ENCODE measurements at places on chromosomes 2 and 18.

DNA sequence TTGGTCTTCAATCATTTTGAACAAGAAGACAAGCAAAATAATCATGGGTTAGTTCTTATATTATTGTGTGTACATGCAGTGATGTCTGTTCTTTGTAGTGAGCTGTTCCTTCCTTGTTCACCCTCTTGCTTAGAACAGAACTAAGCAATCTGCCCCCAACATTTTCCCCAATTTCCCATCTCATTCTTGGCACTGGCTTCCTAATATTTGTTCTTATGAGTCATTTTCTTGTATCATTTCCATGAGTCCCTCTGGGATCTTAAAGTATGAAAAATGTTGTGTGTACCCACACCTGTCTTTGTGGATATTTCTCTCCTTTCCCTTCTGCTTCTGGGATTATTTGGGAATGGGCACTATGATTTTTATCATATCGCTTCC, 3.5 kb upstream of the IL1B start:
- DNase-seq, result no peak

DNA sequence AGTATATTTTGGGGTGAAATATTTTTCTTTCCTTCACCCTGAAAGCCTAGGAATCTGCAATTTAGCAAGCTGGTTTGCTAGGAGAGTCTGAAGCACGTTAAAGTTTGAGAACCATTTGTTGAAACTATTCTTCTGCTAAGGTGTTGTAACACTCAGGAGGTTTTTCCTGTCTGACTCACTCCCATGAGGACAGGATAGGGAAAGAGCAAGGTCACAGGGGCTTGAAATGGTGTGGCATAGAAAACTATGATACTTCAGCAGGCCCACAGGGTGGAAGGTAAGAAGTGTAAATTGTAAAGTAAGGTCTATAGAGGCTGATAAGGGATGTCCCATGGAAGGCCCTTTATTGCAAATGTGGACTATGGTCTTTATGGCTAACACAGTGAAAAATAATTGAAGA, 177.7 kb upstream of the ZC3H15 start:
- no peak for DNase-seq

GRCh38 chr18:78303519-78304191, 676.0 kb upstream of the SALL3 start:
- DNase-seq, result no peak

DNA sequence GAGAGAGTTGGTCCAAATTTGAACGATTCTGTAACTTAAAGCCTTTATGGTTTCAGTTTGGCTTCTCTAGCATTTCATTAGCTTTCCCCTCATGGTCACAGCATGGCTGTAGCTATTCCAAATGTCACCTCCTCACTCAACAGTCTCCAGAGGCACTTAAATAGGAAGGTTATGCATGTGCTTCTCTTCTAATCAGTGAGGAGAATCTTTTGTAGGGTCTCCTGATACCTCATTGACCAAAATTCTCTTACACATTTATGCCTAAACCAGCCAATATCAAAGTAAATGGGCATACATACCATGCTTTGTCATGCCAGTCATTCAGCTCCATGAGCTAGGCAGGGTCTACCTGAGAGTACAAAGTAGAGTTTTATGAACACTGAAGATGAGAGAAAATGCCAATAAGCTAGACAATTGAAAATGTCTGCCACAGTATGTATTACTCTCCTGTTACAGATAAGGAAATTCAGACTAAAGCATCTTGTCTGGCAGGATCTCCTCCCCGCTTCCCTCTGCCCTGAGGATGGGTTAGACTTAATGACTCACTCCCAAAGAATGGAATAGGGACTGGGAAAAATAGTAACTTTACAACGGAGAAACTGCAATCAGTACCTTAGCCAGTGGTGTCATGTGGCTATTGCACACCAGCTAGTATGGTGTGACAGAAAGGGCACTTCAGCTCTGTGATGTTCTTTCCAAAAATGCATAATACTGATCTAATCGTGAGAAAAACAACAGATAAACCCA, 15.4 kb downstream of the DSG2 start:
- no peak for DNase-seq

GRCh38 chr2:239348563-239349452, 52.0 kb downstream of the HDAC4 start:
- no peak for DNase-seq

GRCh38 chr2:238513346-238513745, 86.6 kb downstream of the ASB1 start:
- DNase-seq, result no peak

DNA sequence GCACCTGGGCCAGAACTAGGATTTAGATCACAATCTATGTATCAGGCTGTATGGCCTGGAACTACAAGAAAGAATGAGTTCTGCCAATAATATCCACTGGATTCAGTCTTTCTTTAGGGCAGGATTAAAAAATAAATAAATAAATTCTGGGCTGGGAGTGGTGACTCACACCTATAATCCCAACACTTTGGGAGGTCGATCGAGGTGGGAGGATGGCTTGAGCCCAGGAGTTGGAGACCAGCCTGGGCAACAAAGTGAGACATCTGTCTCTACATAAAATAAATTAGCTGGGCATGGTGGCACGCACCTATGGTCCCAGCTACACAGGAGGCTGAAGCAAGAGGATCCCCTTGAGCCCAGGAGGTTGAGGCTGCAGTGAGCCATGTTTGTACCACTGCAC, 8.1 kb downstream of the AMMECR1L start:
- DNase-seq, result no peak

DNA sequence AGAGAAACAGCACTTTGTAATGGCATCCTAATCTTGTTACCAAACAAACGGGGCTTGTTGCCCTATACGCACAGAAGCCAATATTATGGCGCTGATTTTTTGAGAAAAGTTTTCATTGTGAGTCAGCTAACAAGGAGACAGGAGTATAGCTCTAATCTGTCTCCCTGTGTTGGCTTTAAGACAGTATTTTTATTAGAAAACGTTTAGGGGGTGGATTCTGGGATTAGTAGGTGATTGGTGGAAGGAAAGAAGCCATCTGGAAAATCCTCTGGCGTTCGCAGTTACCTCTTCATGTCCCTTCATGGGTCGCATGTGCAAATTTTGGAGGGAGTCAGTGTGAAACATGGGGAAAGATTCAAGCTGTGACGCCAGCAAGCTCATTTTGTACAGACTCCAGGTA, 698 bp upstream of the TMEM237 start:
- no peak for DNase-seq

DNA sequence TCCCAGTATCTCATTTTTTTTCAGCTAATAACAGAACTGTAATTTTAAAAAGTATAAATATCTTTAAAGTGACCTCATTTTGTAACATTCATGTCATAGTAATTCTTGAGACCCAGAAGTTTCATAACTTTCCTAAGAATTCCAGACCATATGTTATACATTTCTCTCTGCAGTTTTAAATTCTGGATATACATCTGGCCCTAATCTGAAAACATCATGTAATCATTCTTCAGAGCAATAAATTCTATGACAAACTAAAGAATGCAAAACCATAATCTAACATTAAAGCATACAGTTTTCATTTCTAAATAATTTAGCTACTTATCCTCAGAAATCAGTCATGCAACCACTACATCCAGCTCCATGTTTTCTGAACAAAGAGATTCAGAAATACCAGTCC, 198.3 kb upstream of the SLC35G4 start:
- no peak for DNase-seq

DNA sequence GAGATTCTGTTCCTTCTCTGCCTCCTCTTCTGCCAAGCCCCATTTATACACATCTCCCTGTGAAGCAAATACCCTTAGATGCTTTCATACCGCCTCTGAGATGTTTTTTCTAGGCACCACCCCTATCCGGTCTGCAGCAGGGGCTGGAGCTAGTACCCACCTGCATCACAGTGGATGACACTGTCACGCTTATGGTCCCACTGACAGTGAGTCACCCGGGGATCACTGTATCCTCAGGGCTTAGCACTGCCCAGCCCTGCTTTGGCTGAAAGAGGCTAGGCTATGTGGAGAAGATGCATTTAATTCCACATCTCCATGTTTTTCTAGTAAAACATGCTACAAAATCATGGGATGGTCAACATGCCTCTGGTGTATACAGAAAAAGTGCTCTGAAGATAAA, 9.9 kb downstream of the FABP1 start:
- no peak for DNase-seq

GRCh38 chr2:71685073-71685848, 231.9 kb downstream of the DYSF start:
- DNase-seq, result no peak

DNA sequence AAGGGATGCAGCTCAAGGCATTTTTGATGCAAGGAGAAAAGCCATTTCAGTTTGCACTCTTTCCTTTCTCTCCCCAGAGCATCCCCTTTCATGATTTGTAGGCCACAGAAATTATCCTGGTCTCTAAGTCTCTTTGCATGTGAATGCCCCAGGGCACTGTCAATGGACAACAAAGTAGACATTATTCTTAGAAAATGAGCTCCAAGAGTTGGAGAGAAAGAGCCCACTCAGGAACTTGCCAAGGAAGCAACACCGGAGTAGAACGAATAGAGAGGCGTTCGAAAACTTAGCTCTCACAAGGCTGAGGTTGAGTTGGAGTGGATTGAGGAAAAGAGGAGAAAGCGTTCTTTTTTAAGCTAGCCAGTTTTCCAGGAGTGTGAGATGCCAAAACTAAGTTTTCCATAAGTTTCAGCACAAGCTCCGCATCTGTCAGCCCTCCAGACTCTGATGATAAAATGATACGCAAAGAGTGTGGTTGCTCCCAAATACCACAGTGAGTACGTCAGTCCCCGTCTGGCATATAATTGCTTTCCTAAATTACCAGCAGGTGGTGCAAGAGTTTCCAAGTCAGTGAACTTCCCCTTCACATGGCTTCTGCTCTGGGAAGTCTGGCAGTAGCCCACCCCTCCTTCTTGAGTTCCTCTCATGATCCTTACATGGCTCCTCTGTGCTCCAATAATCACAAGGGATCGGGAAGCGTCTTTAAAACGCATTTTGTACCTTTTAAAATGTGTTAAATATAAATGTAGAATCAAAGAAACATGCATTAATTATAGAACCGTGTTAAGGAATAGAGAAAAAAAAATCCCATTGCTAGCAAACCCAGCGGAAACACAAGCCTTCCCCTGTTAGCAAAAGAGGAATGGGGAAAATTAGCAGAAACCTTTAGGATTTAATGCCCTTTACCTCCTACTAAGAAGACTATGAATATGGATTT, 1060.6 kb upstream of the FANCL start:
- DNase-seq, result no peak

DNA sequence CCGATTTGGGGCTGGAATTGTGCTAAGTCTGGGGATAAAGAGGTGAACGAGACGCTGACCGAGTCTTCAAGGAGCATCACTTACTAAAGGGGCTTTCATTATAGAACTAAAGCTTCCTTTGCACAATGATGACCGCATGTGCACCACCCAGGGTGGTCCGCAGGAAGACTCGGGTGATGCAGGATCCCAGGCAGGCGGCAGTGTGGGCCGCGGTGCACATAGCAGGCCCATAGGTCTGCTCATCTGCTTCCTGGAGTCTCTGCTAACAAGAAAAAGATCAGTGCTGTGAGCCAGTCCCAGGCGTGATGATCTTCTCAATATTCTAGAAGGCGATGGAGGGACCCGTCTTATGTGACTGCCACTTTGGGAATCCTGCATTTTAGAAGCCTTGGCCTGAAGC, 122.8 kb downstream of the PXDN start:
- DNase-seq, result no peak

GRCh38 chr2:113088213-113088992, 20.6 kb downstream of the IL1F10 start:
- DNase-seq, result no peak

- DNase-seq, result no peak
Measured at GRCh38 chr2:189506514-189506976, 65.3 kb downstream of the WDR75 start.

DNA sequence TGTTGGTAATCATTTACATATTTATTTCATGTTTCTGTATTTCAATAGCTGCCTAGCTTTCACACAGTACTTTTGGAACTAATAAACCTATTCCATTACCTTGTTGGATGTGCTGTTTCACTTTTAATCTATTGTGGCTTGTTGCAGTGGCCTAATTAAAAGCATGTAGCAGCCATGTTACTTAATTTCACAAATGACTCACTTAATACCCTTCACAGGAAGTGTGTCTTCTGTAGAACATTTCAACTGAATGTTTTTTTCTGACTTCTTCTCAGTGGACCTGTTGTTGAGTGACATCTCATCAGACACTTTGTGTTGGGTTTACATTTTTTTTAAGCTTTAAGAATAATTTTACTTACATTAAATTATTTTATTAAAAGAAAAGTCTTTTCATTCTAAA, 260.5 kb upstream of the THUMPD2 start:
- DNase-seq, result no peak

DNA sequence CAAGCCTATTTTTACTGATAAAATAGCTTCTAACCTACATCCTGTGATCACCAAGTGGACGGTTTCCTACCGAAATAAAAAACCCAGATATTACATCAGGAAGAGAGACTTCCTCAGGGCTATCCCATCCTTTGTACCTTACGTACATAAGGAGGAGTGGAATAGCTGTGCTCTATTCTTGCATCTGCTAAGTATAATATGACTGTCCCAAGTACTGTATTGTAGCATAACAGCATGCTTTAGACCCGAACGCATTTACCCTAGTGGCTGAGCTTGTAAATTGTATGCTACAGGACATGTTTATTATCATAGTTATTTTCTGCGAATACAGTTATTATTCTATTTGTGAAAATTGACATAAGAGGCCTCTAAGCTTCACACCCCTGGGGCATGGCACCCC, 302.4 kb downstream of the CLIP4 start:
- no peak for DNase-seq

All from DMS153 (cell line).